Mesendoderm (in vitro differentiated cells): ENCODE measurements at places on chromosomes 7 and 10.

DNA sequence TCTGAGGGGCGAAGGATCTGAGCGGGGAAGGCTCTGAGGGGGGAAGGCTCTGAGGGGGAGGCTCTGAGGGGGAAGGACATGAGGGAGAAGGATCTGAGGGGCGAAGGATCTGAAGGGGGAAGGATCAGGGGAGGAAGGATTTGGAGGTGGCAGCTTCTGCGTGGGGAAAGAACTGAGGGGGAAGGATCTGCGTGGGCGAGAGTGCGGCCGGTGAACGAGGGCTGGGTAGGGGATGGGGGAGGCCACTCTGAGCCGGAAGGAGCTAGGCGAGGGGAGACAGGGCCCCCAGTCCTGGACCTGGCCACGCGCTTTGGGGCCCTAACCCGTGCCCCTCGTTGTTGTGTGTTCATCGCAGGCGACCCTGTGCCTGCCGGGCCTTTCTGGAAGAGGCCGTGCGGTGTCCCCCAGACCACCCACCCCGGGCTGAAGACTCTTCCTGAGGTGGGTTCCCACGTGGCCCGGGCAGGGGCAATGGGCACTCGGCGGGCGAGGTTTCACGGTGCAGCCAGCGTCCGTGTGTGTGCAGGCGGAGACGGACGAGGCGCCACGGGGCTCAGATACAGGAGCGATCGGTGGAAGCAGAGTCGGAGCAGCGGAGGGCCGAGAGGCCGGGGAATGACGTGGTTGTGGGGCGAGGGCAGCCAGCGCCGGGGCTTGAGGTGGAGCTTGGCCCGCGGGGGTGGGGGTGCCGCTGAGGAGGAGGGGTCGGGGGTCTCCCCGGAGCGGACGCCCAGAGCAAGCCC, 2.0 kb downstream of the CALY start:
- DNase-seq, result no peak

GRCh38 chr7:12581897-12582296, 11.4 kb downstream of the SCIN start:
- DNase-seq, result no peak

DNA sequence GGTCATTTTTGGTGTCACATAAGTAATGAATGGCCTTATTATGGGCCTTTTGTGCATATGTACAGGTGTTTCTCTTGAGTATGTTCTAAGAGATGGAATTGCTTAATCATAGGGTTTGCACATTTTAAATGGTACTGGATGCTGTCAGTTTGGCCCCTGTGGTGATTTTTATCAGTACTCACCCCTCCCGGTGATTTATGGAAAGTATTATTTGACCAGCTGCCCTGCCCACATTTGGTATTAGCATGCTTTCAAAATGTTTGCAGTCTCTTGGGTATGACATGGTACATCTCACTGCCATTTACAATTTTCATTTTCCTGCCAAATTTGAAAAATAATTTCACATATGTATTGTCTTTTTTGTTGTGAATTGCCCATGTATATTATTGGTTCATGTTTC, 427.7 kb downstream of the LRMDA start:
- no peak for DNase-seq

GRCh38 chr7:22680482-22680911, 46.5 kb upstream of the IL6 start:
- no peak for DNase-seq

DNA sequence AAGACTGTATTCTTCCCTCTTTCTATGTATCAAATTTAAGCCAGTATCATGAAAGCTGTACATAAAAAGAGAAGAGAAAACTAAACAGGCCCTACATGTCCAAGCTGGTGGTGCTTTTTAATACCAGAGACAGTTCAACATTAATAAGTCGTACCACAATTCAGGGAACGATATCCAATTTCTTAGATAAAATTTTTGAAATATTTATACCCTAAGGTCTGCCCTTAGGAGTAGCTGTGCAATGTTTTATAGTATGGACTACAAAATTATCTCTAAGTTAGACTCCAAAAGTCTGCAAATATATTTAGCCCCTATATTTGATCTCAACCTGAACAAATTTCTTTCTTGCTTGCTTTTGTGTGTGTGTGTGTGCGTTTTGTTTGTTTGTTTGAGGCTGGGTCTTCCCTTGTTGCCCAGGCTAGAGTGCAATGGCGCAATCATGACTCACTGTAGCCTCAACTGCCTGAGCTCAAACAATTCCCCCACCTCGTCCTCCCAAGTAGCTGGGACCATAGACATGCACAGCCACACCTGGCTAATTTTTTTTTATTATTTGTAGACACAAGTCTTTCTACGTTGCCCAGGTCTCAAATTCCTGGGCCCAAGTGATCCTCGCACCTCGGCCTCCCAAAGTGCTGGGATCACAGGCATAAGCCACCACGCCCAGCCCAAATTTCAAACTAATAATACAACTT, 13.2 kb downstream of the ARHGAP19 start:
- DNase-seq, result peak; percentile 58

- DNase-seq, result no peak
Measured at GRCh38 chr7:75758491-75758890, 13.5 kb downstream of the CCL26 start.

DNA sequence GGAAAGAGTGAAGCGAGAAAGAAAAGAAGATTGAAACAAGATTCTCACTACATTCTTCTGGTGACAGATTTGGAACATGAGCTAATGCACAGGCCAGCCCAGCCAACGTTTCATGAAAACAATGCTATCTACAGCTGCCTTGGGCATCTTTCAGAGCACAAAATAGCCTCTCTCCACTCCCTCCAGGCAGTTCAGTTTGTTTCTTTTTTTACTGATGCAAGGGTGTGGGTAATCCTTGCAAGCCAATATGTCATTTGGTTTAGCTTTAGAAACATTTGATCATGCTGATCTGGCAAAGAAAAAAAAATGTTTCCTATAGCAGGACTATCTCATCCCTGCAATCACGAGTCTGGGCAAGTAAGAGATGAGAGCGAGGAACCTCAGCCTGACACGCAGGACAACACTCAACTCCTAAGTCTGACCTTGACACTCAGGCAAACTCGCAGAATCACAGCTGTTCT, 35.9 kb downstream of the SVIL start:
- no peak for DNase-seq

DNA sequence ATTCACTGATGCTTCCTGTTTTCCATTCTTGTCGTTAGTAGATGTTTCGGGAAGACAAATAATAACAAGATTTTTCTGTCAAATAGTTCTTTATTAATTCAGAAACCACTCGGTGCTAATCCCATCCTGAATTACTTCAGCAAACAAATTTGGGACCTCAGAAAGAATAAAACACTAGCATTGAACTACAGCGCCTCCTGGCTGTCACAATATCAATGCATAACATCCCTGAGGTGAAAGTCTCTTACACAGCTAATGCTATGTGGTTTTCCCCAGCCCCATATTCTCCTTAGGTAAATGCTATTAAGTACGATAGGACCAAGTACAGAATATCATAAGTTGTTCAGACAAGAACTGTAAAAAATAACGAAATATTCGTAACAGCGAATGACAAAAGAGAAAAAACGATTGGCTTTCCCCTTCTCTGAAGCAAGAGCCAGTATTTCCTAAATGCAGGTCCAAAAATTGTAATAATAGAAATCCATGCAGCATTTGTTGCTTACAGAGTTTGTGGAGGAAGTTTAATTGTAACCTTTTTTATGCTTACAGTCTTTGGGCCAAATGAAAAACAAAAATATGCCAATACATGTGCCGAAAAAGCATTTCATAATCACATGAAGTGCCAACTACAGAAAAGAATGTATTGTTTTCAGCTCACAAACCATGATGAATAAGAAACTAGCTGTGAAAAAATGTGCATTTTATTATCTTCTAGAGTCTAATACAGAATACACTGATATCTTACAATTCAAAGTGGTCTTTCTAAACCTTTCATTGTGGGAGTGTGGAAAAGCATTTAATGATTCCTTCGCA, 47.3 kb downstream of the MYPN start:
- peak; percentile 68 for DNase-seq

DNA sequence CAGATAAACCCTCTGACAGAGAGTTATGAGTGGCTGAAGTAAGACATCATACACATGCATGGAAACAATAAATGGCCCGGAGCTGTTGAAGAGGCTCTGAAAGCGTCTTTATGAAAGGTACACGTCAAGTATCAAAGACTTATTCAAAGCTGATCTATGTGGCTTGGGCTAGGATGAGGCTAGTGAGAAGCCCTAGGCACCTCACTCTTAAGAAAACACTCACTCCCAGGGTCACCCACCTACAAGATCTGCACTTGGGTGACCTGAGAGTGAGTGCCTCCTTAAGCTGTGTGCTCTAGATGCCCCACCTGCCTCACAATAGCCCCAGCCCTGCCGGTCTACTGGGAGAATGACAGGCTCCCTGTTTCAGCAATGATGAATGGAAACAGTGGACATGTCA, 1.1 kb upstream of the GIMAP1 start:
- no peak for DNase-seq

DNA sequence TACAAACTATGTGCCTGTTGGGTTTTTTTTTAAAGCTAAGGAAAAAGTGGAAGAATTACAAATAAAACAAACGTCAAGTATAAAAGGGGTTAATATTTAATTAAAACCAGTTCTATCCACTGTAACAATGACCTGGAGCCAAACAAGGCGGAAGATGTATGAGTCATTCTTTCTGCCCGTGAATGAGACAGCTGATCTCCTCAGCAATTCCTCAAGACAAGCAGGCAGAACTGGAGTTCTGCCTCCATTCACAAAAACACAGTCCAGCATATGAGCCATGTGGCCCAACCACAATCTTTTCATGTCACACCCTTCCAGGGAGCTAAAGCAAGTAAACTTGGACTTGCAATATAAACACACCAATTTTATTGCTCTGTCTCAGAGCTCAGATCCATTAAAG, 8.4 kb downstream of the ETV1 start:
- peak; percentile 89 for DNase-seq

GRCh38 chr7:108372618-108373017, 83.6 kb downstream of the NRCAM start:
- DNase-seq, result no peak

DNA sequence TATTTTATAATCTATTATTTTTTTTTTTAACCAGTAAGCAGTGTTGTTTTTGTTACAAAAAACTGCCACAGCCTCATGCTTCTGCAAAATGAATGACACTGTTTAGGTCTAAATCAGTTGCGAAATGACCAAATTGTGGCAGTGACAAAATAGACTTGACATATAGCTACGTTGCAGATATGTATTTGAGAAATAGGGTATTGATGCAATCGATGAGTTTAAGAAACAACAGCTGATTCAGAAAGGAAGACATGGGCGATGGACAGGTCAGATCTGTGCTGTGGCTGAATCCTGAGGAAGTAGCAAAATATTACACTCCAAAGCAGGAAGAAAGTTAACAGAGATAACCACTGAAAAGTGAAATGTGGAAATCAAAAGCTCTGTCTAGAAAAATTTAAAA, 89.0 kb upstream of the STEAP4 start:
- no peak for DNase-seq

- DNase-seq, result no peak
Measured at GRCh38 chr10:125121003-125121402, 39.4 kb downstream of the CTBP2 start.

GRCh38 chr7:106023369-106024322, 60.6 kb downstream of the CDHR3 start:
- no peak for DNase-seq

DNA sequence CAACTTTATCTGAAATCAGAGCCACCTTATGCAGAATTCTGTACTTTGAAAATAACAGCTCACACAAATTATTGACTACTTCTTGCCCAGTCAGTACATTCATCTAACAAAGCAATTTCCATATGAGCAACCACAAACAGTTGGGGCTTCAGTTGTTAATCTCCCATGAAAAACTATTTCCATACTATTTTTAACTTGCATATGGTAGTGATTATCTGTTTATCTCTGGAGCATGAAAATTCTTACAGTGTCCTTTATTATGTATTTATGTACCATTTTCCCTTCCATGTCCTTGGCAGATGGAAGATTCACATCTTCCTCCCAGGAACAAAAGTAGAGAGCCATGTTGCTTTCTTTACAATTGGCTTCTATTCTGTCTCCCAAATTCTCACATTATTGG, 285.7 kb downstream of the CRPPA start:
- no peak for DNase-seq

DNA sequence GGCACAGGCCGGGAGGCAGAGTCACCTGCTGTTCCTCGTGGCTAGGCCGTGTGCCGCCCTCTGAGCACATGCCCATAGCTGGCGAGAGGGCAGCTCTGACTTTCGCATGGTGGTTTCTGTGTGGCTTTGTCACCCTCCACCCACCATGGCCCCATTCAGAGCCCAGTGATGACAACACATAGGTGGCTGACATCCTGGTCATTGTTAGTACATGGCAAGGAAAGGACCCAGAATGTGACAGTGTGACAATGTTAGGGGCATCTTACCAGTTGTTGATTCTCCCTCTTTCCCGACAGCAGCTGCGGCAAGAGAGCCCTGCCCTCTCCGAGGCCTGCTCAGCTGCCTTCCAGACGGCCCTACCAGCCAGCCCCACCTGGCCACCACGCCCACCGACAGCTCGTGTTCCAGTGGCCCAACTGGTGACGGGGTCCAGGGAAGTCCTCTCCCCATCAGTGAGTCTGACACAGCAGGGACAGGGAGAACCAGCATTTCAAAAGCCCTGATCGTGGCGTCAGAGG, 52.2 kb downstream of the ZNF467 start:
- DNase-seq, result no peak

- no peak for DNase-seq
Measured at GRCh38 chr10:27861781-27862180, 116.2 kb upstream of the MKX start.

DNA sequence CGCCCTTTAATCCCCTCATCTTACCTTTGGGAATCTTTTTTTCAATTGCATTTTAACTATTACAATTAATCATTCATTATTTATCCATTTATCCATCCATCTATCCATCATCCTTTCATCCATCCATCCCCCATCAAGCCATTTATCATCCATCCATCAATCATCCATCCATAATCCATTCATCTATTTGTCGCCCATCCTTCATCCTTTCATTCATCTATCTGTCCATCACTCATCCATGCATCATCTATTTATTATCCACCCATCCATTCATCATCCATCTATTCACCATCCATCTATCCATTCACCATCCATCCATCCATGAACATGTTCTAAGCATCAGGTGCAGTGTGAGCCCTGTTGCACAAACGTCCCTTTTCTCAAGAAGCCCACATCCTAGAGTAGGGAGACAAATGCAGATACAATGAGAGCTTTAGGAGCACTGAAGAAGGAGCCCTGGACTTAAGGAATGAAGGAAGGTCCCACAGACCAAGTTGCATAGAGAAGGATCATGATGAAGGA, 199.5 kb downstream of the ADAM12 start:
- no peak for DNase-seq

DNA sequence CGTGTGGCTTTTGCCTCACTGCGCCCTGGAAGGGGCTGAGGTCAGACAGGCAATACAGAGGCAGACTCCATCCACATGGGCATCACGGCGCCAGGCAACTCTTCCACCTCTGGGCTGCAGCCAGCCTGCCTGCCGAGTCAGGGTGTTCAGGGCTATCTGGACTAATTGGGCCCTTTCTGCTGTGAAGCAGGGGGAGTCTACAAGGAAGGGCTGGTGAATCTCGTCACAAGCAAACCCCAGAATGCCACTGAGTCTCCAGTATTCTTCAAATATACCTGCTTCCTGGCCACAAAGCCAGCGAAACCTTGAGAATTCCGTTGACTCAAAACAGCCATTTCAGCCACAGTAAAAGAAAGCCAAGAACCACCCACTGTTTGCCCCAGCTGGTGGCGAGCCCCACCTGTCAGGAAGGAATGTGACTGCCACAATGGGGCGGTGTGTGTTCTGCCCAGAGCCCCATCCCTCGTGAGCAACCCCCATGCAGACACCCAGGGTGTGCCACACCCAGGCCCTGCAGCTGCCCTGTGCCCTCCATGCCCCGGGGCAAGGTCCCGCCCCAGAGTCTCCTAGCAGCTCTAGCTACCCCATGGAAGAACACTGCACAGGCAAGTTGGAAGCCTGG, 117.3 kb downstream of the FAM53B start:
- no peak for DNase-seq

- DNase-seq, result no peak
Measured at GRCh38 chr10:114815791-114816190, 5.8 kb upstream of the FHIP2A start.
